EH (cell line): ENCODE measurements at places on chromosomes 5 and 9.
A peak's percentile ranks its signal among the peaks of the same experiment; 100 is the strongest.

GRCh38 chr9:103680581-103680980, 413.5 kb upstream of the SMC2 start:
- no peak for DNase-seq

DNA sequence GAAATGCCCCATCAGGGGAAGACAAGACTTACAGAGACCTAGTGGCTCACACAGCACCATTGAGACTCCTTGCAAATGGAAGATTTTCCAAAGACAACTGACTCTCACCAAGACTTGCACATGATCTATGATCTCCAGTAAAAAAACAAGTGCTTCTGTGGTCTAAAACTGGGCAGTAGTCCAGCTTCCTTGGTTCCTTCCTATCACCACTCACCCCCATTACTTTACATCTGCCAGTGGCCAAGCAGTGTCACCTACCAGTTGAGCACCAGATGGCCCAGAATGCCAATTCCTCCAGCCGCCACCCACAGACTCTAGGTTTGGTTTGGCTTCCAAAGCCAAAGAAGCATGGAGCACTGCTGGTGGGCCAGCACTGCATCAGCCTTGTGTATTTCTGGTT, 47.7 kb downstream of the SH3TC2 start:
- peak; percentile 48 for DNase-seq

DNA sequence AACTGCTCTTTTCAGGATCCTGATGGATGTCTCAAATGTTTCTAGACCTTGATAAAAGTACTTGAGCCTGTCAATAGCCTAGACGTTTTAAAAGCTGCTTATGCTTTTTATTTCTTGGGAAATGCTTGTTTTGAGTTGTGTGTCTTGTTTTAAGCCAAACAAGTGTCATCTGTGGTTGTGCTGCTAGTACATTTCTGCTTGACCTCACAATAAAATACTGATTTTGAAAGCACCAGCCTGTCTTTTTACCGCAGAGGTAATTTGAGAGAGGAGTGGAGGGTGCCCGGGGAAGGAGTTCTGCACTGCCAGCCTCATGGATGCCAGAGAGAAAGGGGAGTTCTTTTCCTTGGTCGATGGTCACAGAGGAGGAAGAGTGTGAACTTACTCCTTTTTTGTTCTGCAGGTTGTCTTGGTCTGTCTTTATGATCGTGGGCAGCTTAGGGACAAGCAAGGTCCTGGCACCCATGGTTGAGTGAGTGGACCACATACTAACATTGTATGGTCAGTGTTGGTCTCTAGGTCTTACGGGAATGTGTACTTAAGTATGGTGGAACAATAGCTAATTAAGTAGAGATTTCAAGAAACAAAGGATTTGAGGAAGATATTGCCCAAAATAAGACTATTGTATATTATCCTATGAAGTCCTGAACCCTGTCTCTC, 61.0 kb downstream of the TRIO start:
- no peak for DNase-seq

GRCh38 chr5:122705851-122706250, 69.0 kb upstream of the SNX2 start:
- DNase-seq = no peak

DNA sequence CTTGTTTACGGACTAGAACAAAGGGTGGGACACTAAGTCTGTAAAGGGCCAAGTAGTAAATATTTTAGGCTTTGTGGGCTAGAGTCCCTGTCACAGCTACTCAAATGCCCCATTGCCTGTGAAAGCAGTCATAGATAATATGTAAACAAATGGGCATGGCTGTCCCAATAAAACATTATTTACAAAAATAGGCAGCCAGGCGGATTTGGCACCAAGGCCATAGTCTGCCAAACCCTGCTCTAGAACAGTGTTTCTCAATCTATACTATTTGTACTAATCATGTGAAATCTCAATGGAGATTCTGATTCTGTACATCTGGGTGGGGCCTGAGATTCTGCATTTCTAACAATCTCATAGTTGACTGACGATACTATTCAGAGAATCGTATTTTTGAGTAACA, 92.0 kb downstream of the RFX3 start:
- no peak for DNase-seq

DNA sequence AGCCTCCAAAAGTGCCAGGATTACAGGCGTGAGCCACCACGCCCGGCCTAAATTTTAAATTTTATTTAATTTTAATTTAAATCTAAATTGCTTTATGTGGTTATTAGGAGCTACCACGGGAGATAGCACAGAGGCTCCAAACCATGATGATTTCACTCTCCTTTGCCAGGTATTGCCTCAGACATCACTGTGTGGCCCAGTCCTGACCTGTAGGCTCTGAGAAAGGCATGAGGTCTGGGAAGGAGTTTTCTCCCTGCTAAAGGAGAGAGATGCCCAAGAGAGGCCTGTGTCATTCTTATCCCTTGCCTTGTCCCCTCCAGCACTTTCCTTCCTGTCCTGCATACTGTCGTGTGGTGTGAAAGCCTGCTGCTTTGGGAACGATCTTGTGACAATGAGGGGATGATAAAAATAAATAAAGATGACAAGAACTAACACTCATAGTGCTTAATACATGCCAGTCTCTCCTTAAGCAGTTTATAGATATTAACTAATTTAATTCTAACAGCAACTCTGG, 37.0 kb upstream of the BASP1 start:
- peak; percentile 9 for DNase-seq

- DNase-seq = no peak
Observed at GRCh38 chr5:115456539-115457040, 88.0 kb downstream of the FEM1C start.

DNA sequence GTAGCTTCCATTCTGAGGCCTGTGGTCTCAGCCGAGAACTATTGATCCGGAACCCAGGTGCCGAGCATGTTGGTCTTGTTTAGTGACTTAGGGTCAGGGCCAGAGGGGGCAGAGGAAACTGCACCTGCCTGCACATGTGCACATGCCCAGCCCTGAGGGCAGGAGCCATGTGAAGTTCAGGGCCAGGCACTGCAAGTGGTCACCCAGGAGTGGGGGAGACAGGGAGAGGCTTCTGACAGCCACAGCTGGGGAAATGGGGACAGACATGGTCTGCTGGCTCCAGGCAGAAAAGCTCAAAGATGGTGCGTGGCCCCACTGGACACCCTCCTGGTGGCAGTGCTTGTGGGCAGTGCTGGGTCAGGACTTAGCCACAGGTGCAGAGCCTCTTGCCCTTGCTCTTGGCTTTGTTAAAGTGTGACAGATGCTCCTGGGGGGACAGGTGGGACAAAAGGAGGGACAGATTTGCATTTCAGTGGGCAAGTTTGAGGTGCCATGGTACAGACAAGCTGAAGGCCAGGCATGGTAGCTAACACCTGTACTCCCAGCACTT, 134.4 kb downstream of the CACNA1B start:
- no peak for DNase-seq

GRCh38 chr9:77957652-77958051, 74.0 kb downstream of the GNAQ start:
- no peak for DNase-seq

GRCh38 chr9:89808076-89808755, 203.4 kb downstream of the GADD45G start:
- no peak for DNase-seq

- DNase-seq = peak; percentile 56
Observed at GRCh38 chr9:83355024-83355444, 183.2 kb downstream of the FRMD3 start.

- no peak for DNase-seq
Observed at GRCh38 chr5:180816608-180817534, 14.3 kb upstream of the MGAT1 start.

DNA sequence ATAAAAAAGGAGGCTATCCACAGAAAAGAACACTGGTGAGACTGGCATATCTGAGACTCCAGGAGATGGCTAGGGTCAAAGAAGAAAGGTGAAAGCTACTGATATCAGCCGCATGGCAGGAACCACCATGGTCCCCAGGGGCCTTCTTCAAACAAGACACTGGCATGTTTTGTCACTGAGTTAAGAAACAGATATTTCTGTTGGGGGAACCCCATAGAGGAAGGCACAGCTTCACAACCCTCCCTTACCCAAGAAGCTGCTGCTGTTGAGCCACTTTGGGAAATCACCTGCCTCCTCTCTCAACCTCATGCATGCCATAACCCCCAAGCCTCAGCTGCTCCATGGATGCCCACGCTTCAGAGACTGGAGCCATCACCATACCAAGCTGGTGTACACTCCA, 13.3 kb upstream of the BTNL3 start:
- no peak for DNase-seq

DNA sequence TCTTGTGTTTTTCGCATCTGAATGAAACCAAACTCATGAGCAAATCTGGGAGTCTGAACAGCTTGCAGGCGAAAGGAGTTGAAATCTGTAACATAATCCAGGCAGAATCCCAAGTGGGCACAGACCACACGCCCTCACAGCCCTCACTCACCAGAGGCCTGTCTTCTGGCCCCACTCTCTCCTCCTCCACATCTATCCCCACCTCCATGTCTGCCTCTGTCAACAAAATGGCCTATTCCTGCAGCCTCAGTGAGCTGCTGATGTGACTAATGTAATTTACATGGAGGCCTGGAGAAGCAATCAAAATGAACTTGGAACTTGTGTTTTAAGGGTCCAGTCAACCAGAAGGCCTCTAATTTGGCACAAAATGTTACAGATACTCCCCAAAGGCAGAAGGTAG, 136.6 kb downstream of the GNA14 start:
- DNase-seq = no peak
